ENCODE measurements at places on chromosomes 6 and 20. TPM values are rescaled to one million over a fixed set of nuclear protein-coding genes. Genes with fewer than 3 reads are reported as not detected.

DNA sequence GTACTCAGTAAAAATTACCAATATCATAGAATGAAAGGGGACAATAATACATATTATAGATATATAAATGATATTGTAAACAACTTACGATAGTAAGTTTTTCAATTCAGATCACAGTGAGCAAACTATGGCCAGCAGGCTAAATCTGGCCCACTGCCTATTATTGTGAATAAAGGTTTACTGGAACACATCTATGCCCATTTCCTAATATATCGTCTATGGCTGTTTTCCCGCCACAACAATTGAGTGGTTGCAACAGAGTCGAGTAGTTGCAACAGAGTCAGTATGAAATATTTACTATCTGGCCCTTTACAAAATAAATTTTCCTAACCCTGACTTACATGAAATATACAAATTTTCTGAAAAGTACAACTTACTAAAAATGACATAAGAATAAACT lies 297.3 kb upstream of the KCNQ5 start:
- no peak for DNase-seq

- peak; percentile 47 for DNase-seq
These were observed 14.3 kb downstream of the CAPN11 start for GRCh38 chr6:44172731-44173500.

Gene FBXO30
- 31.7 TPM for total RNA-seq

Gene SIRPB2
- 1.2 TPM for total RNA-seq

DNA sequence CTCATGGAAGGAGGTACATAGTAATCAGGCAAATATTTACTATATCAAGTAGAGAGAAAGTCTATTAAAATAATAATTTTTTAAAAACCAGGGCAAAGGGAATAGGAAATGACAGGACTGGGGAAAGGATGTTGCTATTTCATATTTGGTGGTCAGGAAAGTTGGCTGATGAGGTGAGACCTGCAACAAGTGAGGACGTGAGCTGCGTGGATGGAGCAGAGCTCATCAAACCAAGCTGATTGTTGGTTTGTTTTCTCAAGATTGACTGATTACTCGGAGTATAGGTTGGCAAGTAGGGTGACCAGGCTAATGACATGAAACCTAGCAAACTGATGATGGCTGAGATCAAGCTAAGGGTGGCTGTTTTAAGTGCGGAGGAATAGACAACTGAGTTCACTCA lies 6.0 kb downstream of the GJA1 start:
- DNase-seq: no peak

DNA sequence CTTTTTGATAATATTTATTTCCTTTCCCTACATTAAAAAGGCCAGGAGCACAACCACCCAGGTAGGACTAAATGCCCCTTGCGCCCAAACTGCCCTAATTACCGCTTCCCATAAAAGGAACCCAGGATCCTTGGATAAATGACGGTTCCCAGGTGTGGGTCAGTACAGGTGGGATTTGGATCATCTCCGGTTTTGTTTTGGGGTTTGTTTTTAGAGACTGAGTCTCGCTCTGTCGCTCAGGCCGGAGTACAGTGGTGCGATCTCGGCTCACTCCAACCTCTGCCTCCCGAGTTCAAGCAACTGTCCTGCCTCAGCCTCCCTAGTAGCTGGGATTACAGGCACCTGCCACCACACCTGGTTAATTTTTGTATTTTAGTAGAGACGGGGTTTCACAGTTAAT lies 28.4 kb downstream of the ZNF217 start:
- DNase-seq: no peak

DNA sequence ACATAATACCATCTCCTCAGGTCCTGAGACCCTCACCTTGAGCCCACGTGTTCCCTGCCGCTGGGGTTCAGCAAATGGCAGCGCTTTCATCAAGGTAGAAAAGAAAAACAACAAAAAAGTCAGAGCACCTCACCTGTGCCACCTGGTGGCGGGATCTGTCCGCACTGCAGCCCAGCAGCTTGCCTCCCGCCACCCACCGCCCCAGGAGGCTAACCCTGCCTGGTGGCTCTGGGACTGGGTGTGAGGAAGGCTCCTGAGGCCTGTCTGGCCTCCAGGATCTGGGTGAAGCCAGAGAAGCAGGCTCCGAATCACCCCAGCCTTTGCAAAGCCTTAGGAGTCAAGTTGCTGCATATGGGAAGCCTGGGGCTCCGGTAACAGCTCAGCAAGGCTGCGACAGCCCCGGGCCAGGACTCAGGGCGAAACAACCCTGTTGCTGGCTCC lies 270.8 kb downstream of the BMP7 start:
- no peak for DNase-seq

Gene KCNQ2
- total RNA-seq: 2.1 TPM

DNA sequence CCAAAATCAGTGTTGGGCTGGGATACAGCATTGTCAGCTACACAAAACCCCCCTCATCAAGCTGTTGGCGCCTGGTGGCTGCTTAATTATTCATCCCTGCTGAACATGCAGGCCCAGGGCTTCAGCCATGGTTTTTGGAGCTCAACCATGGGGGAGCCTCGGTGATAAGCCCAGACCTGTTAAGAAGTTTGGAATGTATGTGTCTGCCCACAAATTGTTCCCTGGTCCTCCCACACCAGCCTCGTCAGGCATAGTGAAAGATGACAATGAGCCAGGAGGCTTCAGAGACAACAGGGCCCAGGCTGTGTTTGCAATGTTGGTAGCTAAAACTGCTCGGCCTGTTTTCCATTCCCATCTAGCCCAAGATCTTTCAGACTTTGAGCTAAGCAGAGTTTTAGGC lies 34.8 kb upstream of the SIRPA start:
- no peak for DNase-seq

GRCh38 chr20:58019850-58020625 lies 208.4 kb downstream of the ANKRD60 start:
- no peak for DNase-seq

Gene PPP1R16B
- total RNA-seq: 5.6 TPM

DNA sequence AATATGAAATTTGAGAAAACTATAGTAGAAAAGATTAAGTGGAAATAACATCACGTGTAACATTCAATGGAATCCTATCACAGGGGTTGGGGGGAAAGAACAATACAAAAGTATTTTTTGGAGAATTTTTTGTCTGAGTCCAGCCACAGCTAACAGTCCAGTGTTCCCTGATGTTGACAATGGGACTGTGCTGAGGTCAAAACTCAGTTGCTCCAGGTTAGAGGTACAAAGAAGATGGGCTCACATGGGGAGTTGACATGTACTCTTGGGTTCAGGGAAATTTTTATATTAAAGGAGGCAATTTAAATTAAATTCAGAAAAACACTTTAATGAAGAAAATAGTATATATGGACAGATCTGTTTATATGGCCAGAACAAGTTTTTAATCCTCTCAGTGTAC lies 995 bp downstream of the MYCT1 start:
- no peak for DNase-seq

DNA sequence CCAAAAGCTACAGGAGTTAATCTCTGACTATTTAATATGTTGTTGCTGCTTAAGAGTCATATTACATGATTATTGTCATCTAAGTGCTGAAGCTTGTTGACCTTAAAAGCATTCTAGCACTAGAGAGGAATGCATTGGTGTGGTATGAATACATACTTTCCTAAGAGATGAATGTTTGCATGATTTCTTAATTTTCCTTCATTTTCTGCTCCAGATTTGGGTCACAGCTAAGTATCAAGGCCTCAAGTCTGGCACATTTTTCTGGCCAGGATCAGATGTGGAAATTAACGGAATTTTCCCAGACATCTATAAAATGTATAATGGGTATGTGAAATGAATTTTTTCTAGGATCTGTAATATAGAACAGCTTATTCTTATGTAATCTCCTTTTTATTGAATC lies 53.6 kb downstream of the ENPP1 start:
- DNase-seq: no peak

- no peak for DNase-seq
These were observed at the start of gene STMND1 for GRCh38 chr6:17101422-17102257. TSS of gene STMND1 (plus strand) at chr6:17102050. CDS start at chr6:17102258, 208 bp downstream.

Gene PMEPA1
- total RNA-seq: 20.6 TPM

DNA sequence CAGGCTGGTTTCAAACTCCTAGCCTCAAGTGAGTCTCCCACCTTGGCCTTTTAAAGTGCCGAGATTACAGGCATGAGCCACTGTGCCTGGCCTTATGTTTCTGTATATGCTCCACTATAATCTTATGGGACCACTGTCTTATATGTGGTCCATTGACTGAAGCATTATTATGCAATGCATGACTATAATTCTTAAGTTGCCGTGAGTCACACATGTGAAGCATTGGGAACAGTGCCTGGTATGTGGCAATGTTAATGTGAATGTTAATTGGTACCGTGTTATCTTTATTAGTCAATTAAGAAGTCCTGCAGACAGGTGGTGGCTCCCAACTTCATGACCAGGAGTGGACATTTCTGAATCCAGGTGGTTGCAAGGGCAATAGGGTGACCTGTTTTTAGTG lies 14.7 kb upstream of the ASXL1 start:
- DNase-seq: no peak

DNA sequence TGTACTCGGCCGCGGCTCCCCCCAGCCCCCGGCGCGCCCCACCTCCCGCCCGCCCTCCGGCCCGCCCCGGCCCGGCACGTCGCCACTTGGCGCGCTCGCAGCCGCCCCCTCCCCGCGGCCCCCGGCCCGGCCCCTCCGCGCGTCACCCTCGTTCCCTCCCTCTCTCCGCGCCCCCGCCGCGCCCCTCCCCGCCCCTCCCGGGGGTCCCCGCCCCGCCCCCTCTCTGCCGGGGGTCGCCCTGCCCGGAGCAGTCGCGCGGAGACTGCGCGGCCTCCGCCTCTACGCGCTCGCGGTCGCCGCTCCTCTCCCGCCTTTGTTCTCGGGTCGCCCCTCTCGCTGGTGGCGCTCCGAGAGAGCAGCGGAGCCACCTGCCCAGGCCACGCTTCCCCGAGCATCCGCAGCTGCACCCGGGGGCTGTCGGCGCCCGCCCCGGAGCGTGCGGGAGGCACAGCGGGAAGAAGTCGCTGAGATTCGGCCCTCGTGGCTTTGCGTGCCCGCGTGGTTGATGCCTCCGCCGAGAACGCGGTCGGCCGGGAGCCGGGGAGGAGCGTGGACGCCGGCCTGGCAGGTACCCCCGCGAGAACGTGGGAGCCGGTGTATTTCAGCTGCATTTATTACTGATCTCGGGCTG lies at the start of gene PHF10:
Gene PHF10, minus strand, starts transcription at position 7 of the 631 bp plus-strand sequence. CDS start 569 bp downstream, outside the sequence.
- DNase-seq: no peak

DNA sequence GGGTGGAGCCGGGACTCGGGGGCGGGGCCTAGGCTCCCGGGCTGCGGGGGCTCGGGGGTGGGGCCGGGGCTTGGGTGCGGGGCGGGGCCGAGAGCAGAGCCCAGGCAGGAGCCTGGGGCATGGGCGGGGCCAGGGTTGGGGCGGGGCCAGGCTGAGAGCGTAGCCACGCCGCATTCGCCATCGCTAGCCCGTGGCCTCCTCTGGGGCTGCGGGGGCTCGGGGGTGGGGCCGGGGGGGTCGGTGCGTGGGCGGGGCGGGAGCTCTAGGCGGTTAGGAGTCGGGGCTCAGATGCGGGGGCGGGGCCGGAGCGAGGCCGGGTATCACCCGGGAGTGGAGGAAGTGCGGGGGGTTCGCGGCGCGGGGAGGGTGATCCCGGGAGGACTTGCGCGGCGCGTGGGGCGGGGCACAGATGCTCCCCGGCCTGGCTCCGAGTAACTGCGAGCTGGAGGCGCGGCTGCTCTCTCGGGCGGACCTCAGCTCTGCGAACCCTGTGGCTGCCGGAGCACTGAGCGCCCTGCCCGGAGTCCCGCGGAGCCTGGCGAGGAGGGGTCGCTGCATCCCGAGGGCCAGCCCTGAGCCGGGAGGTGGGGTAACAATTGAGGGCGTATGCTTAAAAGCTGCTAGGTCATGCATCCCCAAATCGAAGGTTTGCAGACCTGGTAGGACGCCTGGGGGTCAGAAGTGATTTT lies 434 bp upstream of the ECI2 start:
- peak; percentile 80 for DNase-seq

DNA sequence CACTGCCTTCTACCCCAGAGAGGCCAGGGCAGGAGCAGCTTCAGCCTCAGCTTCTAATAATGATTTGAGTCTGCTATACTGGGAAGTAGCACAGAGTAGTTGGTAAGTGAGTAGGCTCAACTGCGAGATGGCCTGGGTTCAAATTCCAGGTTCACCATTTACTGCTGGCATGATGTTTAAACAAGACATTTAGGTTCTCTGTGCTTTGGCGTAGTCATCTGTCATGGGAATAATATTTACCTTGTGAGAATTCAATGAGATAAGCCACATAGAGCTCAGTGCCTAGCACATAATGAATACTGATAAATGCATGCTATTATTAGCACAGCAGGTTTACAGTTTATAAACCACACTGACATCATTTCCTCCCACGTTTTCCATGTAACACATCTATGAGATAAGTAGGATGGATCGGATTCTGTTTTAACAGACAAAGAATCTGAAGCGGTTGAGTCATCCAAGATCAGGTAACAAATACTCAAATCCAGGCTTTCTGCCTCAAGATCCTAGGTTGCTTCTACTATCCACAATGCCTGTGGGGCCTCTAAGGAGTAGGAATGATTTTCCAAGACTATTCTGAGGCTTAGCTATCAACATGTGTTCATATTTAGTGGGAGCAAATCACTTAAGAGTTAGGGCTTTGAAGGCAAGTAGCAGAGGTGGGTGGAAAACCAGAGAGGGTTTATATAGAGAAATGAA lies 72.9 kb upstream of the DTNBP1 start:
- DNase-seq: no peak

Gene CDS2
- total RNA-seq: 36.9 TPM

Gene ISM1
- 1.8 TPM for total RNA-seq

DNA sequence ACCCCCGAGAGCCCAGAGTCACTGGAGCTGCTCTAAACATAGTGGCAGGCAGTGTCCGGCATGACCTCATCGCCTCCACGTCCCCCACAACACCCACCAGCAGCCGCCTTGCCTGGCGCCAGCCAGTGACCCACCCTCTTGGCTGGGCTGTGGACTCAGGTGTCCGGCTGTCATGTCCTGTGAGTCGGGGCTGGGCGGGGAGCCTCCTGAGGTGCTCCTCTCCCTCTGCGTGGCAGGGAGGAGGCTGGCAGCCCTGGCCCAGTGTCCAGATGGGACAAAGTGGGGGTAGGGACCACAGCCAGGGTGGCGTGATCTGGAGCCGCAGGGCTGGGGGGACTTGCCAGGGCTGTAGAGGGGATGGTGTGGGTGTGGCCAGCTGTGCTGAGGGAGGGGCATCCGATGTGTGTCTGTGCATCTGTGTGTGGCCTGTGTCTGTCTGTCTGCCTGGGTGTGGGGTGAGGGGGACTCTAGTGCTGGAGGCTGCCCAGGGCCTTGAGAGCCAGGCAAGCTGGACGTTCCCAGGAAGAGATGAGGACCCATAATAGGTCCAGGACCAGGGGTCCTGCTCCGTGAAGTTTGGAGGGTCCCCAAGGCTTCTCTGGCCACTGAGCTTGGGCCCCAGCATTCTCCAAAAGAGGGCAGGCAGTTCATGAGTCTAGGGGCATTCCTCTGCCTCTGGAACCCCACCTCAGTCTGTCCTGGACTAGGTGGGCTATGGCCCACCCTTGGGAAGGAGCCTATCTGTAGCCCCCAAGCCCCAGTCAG lies 2.3 kb upstream of the SOX18 start:
- no peak for DNase-seq

- no peak for DNase-seq
These were observed 65.5 kb upstream of the QKI start for GRCh38 chr6:163348789-163349680.

- no peak for DNase-seq
These were observed 7.0 kb downstream of the TMEM244 start for GRCh38 chr6:129853996-129854711.

Gene LGSN
- total RNA-seq: not detected

Gene BEND6
- total RNA-seq: 12.8 TPM

Gene BANF2
- total RNA-seq: not detected

- no peak for DNase-seq
These were observed 67.1 kb downstream of the LAMP5 start for GRCh38 chr20:9581509-9581908.

Data from urinary bladder (tissue), 4 donors.